NCI-H82 (cell line): ENCODE measurements at places on chromosomes 5 and 9.

- DNase-seq, result no peak
Measured at GRCh38 chr5:173472164-173472563, 143.9 kb upstream of the STC2 start.

DNA sequence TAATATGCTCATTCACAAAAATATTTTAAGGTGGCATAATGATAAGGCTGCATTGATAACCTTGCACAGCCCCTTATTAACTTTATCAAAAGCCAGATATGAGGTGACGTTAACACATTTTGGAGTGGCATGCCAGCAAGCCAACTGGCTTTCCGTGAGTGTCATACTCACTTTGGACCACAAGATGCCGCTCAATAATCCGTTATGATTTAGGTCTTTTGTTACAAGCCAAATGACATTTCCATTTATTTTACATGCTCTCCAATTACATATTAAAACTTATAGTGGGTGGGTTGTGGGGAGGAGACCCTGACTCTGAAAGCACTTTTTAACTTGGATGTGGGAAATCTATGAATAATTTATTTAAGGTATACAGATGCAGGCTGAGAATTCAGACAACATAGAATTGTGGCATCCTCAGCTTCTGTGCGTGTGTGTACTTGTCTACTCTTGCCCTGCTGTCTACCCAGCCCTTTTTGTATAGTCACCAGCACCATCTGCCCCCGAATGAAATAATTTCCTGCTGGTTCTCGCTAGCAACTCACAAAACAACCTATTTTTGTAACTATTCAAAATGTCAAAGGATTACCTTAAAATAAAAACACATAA is 305.1 kb downstream of the PSAT1 start:
- peak; percentile 63 for DNase-seq

- no peak for DNase-seq
Measured at GRCh38 chr5:15623794-15624193, 123.8 kb downstream of the FBXL7 start.

DNA sequence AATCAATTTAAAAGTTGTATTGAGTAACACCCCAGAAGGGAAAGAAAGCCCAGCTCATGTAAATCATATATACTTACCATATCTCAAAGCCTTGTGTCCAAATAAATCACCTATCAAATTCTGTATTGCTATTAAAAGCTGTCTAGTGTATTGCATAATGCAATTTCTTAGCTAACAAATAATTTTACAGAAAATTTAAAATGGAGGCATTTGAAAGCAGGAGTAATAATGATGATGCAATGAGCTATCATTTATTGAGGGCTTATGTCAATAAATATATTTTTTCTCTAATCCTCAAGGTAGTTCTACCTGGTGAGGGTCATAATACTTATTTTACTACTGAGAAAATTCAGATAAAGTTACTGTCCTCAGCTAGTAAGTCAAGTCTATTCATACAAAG is 42.8 kb upstream of the CDK5RAP2 start:
- no peak for DNase-seq
